ENCODE measurements at places on chromosomes 3 and 15. TPM values are rescaled to one million over a fixed set of nuclear protein-coding genes. Genes with fewer than 3 reads are reported as not detected.

PLCL2 gene
- 2.1 TPM for polyA plus RNA-seq

- DNase-seq = peak; percentile 73
These were observed at the start of gene TMEM108 for GRCh38 chr3:133038089-133038730. Gene TMEM108 (plus strand): TSS chr3:133038391.

DNA sequence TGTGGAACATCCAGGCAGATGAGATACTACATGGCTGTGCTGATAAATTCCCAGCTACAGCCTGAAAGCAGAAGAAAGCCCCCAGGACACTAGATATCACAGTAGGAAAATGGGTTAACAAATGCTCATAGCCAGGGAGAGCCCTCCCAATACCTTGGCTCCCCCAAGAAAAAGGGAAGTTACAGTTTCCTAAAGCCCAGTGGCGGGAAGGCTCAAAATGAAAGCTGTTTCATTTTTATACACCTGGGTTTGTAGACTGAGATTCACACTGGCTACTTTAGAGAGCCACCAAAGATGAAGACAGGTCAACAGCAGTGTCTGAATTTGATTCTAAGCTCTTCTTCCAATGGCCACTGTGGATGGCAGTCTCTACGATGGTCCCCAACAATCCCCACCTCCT, 55.0 kb upstream of the TOPAZ1 start:
- no peak for DNase-seq

SEMA3B gene
- polyA plus RNA-seq = 6.5 TPM

CCR9 gene
- not detected for polyA plus RNA-seq

VWA5B2 gene
- 0.47 TPM for polyA plus RNA-seq

DNA sequence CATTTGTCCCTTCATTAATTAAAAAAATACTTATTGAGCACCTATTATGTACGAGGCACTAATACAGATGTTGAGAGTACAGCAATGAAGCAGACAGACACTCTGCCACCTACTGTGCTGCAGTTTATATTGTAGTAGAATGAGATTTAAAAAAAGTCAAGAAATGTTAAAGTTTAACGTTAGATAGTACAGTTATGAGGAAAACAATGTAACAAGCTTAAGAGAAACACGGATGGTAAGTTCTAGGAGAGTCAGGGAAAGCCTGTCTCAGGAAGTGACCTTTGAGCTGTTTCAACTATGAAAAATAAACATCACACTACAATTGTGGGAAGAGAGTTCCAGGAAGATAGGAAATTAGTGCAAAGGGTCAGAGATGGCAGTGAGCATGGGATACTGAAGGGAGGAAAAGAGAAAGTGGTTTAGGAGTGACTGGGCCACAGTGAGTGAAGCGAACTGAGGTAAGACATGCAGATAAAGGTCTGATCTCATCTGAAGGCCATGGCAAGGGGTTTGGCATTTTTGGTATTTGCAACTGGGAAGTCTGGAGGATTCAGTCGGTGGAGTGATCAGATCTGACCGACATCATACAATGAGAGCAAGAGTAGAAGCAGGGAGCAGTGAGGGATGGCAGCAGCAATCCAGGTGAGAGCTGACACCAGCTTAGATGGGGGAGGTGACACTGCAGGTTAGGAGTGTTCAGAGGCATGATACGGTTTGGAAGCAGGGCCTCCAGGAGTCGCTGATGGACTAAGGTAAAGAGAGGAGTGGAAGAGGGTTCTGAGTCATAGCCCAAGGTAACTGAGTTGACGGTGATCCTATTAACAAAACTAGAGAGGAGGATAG, 28.5 kb downstream of the PLSCR4 start:
- peak; percentile 27 for DNase-seq

ZNF385D gene
- polyA plus RNA-seq = not detected

ESYT3 gene
- 1.1 TPM for polyA plus RNA-seq

All from A549 (cell line).